H9 (cell line): ENCODE measurements at places on chromosomes 1 and 21. TPM values are rescaled to one million over a fixed set of nuclear protein-coding genes. Genes with fewer than 3 reads are reported as not detected.

- DNase-seq, result no peak
These were observed 66.0 kb downstream of the PGBD5 start for GRCh38 chr1:230359992-230360668.

Gene TLCD4
- 1.8 and 2.0 TPM in 2 replicates for total RNA-seq

Gene GBP2
- total RNA-seq, result not detected in 2 replicates

Gene SLC44A3
- total RNA-seq, result 4.8 and 5.5 TPM in 2 replicates

Gene SMCP
- not detected in 2 replicates for total RNA-seq

- DNase-seq, result peak; percentile 67
These were observed 7.9 kb downstream of the ACAP3 start for GRCh38 chr1:1299686-1300351.

DNA sequence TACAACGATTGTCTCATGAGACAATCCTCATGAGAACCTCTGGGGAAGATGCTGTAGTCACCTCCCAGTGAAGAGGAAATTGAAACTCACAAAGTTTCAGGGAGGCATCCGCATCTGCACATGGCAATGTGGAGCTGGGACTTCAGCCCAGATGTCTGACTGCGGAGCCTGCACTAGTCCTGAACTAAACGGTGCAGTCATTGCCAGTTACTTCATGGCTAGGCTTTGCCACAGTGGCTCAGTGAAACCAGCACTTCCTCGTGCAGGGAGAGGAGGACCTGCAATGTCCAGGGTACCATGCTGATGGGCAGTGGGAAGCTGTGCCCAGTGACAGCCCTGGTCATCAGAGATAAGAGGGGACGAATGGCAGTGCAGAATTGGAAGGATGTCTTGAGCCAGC, 40.7 kb upstream of the ETS2 start:
- no peak for DNase-seq

GRCh38 chr1:227155004-227155403, 163.3 kb downstream of the CDC42BPA start:
- DNase-seq, result no peak

Gene ITPKB
- 3.8 and 4.0 TPM in 2 replicates for total RNA-seq

Gene KLF17
- total RNA-seq, result 0.09 TPM in 2 replicates

GRCh38 chr1:155124503-155125463, 2.9 kb upstream of the EFNA1 start:
- DNase-seq, result peak; percentile 51

DNA sequence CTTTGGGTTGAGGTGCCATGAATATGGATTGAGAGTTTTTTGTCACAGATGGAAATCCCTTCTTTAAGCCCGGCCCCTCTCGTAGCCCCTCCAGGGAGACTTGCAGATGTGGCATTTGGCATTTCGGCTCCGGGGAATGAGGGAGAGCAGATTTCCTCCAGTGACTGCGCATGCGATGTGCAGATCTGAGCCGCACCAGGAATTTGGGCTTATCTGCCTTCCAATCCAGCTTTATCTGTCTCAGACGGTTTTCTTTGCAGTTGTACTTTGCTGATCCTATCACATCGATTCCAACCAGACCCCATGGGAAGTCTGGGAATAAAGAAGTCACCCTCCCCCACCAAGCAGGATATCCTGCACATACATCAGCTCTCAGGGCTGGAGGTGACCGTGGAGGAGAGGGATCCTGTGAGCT, 11.7 kb downstream of the KIF26B start:
- no peak for DNase-seq
